ENCODE measurements at places on chromosomes 7 and 10.
A peak's percentile ranks its signal among the peaks of the same experiment; 100 is the strongest.

GRCh38 chr7:13259930-13260329 lies 572.5 kb downstream of the ARL4A start:
- no peak for DNase-seq

DNA sequence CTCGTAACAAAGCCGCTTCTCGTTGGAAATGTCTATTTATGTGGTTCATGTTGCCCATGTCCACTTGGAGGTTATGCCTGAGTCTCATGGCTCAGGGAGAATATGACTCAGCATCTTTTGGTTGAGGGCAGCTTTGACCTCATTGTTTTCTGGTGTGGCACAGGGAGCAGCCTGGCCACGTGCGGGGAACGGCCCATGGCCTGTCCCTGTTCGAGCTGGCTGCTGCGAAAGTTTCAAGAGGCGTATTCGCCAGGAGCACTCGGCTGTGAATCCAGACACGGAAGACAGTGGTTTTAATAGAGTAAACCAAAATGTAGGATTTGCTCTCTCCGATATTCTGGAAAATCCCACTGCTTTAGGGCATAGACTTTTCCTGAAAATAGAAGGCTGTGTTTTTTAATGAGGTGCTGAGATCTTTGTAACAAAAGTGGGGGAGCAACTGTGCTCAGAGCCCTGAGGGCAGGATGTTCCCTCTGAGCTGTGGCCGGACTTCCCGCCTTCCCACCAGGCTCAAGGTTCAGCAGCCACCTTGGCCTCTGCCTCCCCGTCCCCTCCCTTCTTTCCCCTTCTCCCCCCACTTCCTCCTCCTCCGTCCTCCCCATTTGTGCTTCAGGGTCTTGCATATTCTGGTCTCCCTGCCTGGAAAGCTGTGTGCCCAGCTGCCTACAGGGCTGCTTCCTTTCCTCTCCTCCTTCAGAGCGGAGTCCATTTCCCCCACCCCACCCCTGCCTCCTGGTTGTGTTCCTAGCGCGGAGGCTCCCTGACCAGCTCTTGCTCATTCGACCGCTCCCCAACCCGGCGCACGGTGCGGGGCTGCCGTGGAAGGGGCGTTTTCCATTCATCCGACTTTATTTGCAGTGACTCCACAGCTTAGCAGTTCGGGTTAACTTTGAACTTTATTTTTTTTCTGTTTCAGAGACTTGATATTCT lies 642.0 kb downstream of the SDK1 start:
- no peak for DNase-seq

DNA sequence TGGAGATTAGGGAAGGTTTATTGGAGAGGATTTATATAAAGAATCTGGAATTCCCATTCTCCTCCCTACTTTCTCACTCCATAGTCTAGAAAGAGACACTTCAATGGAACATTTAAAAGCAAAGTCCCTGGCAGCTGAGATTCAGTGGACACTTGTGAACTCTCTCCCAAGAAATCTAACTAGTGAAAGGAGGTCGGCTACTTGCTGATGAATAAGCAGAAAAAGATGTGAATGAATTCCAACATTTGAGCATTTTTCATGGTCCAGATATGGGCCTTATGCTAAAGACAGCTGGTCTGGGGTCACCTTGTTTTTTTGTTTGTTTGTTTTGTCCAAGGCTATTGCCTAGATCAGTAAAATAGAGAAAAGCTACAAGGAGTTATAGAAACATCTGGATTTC lies 141.1 kb upstream of the LRRTM3 start:
- no peak for DNase-seq

GRCh38 chr10:77226452-77226851 lies 411.2 kb downstream of the KCNMA1 start:
- no peak for DNase-seq

GRCh38 chr7:23963461-23964165 lies 253.6 kb downstream of the STK31 start:
- no peak for DNase-seq

DNA sequence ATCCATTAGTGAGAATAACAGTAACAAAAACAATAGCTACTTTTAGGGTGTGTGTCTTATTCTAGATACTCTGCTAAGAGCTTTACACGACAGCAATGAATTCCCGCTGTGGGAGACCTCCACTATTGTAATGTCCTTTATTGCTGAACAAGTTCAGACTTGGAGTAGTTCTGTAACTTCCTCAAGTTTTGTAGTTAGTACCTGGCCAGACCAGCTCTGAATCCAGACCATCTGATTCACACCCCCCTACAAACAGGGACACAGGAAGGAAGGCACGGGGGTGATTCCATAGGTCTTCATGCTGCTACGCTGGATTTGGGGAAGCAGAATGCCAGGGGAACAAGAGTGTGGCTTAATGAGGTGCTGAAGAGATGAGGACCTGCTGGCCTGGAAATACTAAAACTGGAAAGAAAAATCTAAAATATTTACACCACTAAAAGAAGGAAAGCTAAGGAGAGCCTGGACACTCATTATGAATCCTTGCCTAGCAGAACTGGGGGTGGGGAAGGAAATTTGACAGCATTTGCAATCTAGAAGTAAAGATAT lies 194.6 kb upstream of the TMEM72 start:
- DNase-seq, result no peak

DNA sequence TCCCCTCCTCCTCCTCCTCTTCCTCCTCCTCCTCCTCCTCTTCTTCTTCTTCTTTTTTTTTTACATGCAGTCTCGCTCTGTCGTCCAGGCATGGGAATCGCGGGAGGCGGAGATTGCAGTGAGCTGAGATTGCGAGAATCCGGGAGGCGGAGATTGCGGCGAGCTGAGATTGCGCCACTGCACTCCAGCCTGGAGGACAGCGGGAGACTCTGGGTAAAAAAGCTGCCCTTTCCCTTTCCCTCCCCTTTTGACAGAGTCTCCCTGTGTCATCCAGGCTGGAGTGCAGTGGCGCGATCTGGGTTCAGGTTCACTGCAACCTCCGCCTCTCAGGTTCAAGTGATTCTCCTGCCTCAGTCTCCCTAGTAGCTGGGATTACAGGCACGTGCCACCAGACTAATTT lies 168.1 kb upstream of the MALRD1 start:
- DNase-seq, result no peak

- DNase-seq, result no peak
These were observed 126.5 kb downstream of the DOCK4 start for GRCh38 chr7:112079673-112080072.

DNA sequence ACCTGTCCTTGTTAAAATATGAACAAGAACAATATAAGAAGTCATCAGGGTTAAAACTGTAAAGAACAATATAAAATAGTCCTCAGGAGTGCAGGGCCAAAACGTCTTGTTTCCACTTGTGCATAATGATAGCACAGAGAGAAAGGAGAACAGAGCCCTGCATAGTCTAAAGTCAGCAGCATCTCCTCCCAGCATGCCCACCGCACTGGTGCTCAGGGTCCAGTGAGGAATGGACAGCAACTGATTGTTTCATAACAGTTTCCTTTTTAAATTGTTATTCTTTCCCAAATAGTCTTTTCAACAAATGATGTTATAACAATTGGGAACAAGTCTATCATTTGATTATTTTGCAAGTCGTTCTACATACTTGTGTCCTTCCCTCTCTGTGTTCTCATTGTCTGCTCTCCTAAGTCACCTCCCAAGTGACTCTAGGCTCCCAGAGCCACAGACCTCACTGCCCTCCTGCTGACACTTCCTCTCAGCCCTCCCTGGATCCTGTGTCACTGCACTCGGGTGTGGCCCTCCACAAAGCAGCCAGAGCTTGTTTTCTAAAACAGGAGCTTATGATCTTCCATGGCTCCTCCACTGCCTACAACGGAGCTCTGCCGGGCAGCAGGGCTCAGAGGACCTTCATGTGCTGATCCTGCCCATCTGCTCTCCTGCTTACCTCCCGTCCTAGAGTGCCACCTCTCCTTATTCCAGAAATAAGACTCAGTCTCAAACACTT lies 27.6 kb downstream of the COBL start:
- no peak for DNase-seq

DNA sequence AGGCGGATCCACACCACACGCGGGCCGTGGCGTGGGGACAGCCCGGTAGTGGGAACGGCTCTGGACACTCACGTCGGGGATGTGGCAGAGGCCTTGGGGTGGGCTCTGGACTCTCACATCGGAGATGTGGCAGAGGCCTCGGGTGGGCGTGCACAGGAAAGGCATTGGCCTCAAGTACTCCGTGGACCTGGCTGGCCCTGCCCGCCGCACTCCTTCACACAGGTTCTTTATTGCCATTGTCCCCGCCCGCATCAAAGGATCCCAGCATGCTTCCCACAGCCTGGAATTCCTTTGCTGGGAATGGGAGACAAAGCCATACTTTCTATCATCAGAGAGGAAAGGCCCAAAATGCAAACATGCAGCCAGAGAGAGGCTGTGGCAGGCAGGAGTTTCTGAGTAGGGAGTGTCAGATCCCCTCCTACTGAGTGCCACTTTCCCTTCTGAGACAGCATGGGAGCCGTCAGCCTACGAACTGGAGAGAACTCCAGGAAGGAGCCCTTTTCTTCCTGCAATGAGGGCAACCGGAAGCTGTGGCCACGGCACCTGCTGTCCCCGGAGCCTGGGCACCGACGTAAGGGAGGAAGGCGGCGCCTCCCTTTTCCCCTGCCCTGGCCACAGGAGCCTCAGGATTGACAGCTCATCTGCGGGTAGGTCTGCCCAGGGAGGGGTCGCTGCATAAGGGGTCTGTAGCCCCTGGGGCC lies 51.5 kb downstream of the RBM17 start:
- no peak for DNase-seq

GRCh38 chr7:115707258-115708012 lies 323.1 kb downstream of the TFEC start:
- no peak for DNase-seq

GRCh38 chr10:113412161-113412560 lies 140.7 kb upstream of the HABP2 start:
- no peak for DNase-seq

DNA sequence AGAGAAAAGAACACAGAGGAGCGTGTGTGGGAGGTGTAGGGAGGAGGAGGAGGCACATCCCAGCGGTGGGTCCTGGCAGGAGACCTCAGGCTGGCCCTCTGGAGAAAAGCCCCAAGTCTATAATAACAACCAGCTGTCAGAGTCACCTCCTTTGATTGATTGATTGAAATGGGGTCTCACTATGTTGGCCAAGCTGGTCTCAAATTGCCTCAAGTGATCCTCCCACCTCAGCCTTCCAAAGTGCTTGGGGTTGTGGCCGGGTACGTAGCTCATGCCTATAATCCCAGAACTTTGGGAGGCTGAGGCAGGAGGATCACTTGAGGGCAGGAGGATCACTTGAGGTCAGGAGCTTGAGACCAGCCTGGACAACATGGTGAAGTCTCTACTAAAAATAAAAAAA lies 103.0 kb upstream of the ANLN start:
- no peak for DNase-seq

- DNase-seq, result no peak
These were observed 620.8 kb upstream of the AUTS2 start for GRCh38 chr7:68977385-68978055.

DNA sequence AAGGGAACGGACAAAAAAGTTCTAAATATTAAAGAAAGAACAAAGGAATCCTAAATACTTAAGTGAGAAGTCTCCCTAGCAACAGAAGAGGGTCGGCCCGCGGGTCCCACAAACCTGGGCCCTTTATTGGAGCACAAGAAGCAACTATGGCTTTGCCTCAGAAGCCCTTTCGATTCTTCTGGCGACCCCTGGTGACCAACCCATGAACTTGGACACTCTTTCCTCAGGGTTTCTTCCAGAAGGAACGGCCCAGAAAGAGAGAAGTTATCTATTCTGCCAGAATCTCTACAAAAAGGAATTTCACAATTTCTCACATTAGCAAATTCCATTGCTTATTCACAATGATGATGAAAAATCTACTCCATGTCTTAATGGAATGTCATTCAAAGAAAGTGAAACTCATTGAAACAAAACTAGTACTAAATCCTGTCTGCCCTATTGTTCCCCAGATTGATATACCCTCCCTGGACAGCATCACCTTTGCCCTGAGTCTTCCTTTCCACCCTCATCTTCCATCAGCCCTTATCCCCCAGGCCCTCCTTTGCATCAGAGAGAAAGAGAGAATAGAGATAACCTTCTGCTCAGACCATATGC lies 43.7 kb downstream of the CPVL start:
- peak; percentile 15 for DNase-seq

GRCh38 chr7:131154380-131154779 lies 173.3 kb upstream of the MKLN1 start:
- no peak for DNase-seq

DNA sequence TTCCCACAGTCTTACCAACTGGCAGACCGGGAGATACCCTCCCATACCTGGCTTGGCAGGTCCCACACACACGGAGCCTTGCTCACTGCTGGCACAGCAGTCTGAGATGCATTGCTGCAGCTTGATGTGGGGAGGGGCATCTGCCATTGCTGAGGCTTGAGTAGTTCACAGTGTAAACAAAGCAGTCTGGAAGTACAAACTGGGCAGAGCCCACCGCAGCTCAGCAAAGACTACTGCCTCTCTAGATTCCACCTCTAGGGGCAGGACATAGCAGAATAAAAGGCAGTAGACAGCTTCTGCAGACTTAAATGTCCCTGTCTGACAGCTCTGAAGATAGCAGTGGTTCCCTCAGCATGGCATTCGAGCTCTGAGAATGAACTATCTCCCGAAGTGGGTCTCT lies 69.6 kb upstream of the RELN start:
- DNase-seq, result no peak

GRCh38 chr10:7551289-7551688 lies 115.5 kb downstream of the ITIH5 start:
- no peak for DNase-seq

DNA sequence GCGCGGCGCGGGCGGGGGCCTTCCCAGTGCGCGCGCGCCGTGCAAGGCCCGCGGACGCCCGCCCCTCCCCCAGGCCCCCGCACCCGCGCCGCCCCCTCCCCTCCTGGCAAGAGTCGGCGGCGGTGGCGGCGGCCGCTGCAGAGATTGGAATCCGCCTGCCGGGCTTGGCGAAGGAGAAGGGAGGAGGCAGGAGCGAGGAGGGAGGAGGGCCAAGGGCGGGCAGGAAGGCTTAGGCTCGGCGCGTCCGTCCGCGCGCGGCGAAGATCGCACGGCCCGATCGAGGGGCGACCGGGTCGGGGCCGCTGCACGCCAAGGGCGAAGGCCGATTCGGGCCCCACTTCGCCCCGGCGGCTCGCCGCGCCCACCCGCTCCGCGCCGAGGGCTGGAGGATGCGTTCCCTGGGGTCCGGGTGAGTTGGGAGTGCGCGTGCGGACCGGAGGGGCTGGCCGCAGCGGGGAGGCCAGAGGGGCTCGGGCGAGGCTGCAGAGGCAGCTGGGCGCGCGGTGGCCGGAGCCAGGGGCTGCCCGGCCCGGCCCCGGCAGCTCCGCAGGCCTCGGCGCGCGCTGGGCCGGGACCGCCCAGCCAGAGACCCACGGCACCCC lies at the start of gene BMPR1A:
TSS of gene BMPR1A (plus strand) at position 109 of the 602 bp plus-strand sequence. CDS start 119,400 bp downstream, outside the sequence.
- no peak for DNase-seq

All from activated T-cell treated with anti-CD3 and anti-CD28 coated beads for 48 hours (primary cell).